ENCODE measurements at places on chromosomes 3 and 15.

- no peak for DNase-seq
These were observed 46.5 kb downstream of the BSN start for GRCh38 chr3:49600781-49601180.

DNA sequence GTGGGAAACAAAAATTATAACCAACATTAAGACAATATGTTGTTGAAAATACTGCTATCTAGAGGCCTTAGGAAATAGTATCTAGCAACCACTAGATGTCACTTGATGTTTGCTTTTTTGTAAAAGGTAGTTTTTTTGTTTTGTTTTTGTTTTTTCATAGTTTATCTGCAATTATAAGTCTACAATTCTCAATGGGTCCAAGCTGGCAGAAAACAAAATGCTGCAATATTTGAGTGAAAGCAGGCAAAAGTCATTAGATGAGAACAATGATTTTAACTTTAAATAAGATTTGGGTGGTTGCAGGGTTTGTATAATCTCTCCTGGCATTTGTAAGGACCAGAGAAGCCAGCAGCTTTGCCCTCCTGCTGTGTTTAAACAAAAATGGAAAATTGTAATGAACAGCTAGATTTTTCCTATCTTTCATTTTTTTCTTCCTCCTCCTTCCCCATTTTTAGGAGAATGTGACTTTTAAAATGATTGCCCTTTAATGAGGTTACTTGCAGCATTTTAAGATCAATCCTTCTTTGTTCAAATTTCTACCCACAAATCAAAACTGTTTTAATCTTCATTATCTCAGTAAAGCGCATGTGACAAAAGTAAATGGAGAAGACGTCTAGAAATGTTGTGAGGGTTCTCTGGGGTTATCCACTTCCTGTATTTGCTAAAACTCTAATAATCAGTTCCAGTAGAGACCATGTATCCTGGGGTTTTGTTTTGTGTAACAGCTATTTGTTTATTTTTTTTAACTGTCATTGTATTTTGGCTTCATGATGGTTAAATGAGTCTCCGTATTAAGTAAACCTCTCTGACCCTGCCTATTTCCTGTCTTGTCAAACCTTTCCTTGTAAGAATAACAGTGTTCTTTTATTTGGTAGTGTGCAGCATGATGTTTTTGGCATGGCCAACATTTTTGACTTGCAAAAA is 27.3 kb downstream of the DUT start:
- DNase-seq = no peak

GRCh38 chr3:20246662-20247061 is 60.7 kb upstream of the SGO1 start:
- DNase-seq = no peak

DNA sequence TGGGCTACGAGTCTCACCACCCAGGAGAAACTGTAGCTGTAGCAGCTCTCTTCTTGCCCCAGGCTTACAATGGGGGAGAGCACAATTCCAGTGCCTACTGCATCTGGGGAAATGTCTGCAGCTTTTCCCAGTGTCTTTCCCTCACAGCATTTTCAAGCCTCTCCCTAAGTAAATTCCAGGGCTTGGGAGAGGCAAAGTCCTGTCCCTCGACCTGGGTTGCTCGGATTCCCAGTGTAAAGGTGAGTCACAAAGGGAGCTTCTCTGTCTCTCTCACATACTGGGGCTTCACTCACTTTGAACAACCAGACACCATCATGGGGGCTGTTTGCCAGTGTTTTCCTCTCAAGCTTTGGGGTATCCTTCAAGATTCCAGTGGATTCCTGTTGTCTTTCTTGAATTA is 689.4 kb upstream of the NAALADL2 start:
- no peak for DNase-seq

GRCh38 chr3:172317984-172318383 is 130.3 kb downstream of the GHSR start:
- no peak for DNase-seq

- DNase-seq = no peak
These were observed 22.4 kb downstream of the PLA2G4F start for GRCh38 chr15:42133886-42134502.

DNA sequence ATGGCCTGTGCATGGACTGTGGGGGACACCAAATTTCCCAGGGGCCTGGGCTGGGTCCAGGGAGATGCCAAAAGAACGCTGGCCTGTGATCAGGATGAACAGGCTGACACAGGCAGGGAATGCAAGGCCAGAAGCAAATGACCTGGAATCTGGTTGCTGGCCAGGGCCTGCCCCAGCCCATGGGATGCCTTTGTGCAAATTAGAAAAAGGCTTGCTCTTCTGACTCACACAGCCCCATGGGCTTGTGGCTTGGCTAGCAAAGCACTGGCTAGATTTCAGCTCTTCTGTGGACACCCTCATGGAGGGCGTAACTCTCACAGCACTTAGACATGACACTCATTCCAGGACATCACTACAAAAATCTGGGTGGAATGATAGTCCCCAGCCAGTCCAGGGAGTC is 356.0 kb downstream of the SHQ1 start:
- no peak for DNase-seq

- no peak for DNase-seq
These were observed 208.0 kb upstream of the BHLHE40 start for GRCh38 chr3:4771243-4771642.

DNA sequence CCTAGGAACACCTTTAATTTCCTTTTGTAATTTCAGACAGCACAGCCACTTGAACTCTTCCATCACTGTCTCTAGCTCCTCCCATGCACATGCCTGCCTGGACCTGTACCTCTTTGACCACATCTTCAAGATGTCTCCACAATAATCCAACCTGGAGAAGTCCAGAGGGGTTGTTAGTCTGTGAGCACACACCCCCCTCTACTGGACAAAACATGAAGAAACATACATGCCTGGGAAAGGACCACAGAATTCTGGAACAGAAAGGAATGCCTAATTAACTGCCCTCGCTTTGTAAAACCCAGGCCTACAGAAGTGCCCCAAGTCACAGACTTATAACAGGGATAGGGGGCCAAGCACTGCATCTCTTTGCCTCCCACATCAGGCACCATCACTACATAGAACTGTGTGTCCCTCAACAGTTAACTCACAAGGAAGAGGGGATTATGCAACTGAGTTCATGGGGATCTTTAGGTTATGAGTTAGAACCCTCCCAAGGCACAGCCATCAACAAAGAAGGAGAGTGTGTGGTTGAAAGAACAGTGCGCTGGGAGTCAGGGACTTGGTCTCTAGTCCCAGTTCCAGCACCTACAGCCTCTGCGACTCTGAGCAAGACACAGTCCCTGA is 61.7 kb downstream of the FMN1 start:
- DNase-seq = no peak

- DNase-seq = no peak
These were observed 140.9 kb upstream of the IQSEC1 start for GRCh38 chr3:13213911-13214846.

DNA sequence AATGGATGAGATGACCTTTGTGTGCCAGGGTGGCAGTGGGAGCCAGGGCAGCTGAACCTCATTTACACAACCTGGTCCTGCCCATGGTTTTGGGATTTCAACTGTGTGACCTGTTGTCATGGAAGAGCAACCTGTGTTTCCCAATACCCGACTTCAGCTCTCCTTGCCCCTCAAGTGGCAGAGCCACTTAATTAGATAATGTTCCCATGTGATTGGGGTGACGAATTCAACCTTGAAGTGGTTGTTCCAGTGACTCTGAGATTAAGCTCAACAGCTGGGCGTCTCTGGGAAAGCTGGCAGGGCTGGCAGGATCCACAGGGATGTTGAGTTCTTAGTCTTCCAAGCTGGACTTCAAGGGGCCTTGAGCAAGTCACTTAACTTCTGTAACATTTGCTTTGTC is 71.0 kb downstream of the THSD4 start:
- no peak for DNase-seq

DNA sequence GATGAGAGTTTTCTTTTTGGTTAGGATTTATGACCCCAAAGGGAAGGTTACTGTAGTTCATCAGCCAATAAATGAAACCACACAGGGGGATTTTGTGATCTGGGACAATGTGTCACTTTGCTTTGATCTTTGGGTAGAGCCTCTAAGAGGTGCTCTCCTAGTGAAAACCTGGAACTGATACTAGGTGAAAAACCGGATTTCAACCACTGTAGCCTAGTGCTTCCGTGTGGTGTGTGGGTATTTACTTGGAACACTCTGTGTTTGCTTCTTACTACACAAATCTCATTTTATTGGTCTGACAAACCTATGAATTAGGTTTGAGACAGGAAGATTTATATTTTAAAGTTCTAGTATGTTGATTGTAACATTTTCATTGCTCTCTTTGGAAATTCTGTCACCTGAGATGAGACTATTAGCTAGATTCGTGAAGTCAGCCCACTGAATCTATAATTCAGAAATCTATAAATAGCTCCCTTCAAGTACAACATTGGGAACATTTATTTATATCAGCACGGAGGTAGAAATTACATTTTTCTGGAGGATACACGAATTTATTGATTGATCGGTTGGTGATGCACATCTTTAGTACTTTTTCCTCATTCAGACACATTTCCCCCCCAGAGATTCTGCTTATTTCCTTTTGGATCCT is 119.8 kb downstream of the AKAP13 start:
- DNase-seq = no peak

- no peak for DNase-seq
These were observed 162.4 kb upstream of the GALNT15 start for GRCh38 chr3:16012086-16012485.

- no peak for DNase-seq
These were observed 77.6 kb downstream of the BFSP2 start for GRCh38 chr3:133477487-133477886.

DNA sequence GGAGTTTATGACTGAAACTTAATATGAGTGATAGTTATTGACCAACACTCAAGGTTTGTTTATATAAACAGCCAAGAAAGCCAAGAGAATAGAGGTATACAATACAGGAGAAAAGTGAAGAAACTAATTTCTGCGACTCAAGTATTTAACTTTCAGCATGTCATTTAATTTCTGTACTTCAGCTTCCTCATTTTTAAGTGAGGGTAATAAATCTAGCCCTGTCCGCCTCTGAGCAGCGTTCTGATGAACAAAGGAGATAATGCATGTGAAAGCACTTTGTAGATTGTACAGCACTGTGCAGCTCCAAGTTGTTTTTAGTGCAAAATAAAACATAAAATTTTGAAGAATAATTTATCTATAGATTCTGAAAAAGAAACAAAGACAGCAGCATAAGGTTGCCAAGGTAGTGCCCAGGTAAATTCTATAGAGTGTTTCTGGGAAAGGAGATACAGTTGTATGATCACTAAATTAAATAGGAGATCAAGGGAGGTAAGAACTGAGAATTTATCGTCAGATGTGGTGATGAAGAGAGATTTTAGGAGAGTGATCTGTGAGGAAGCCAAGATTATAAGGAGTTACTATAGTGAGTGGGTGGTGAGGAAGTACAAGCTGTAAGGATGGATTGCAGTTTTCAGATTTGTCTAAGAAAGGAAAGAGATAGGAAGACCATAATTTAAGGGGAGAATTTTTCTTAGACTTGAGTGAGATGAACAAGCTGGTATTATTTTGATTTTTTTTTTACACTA is 71.3 kb downstream of the RASA2 start:
- no peak for DNase-seq

GRCh38 chr15:76961268-76962011 is 29.9 kb downstream of the RCN2 start:
- DNase-seq = no peak

GRCh38 chr15:82677720-82678323 is 30.7 kb upstream of the CPEB1 start:
- no peak for DNase-seq

GRCh38 chr3:64878362-64878761 is 190.6 kb upstream of the ADAMTS9 start:
- no peak for DNase-seq

DNA sequence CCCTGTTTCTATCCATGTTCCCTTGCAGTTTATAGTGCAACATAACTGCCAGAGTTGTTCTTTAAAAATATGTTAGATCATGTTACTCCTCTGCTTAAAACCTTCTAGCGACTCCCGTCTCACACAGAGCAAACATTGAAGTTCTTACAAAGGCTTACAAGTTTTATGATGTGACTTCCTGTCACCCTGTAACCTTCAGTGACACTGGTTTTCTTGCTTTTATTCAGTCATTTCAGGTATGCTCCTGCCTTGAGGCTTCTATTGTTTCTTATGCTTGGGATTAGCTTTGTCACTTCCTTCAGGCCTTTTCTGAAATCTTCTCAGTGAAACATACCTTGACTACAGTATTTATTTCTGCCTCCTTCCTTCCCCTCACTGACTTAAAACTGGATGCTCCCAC is 252.1 kb downstream of the DOCK3 start:
- DNase-seq = no peak

GRCh38 chr3:119973018-119973646 is 121.1 kb downstream of the GSK3B start:
- DNase-seq = no peak

GRCh38 chr15:90025489-90026033 is 24.4 kb downstream of the ZNF710 start:
- no peak for DNase-seq

DNA sequence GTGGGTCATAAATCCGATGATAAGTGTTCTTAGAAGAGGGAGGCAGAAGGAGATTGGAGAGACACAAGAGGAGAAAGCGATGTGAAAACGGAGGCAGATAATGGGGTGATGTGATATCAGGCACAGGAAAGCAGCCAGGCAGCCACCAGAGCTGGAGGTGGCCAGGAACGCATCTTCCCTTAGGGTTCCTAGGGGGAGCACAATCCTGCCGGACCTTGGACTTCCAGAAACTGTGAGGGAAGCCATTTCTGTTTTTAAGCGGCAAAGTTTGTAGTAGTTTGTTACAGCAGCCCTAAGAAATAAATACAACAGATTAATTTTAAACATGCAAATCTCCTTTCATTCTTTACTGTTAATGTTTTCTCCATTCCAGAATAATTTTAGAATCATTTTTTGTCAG is 259.9 kb upstream of the TMC3 start:
- no peak for DNase-seq

DNA sequence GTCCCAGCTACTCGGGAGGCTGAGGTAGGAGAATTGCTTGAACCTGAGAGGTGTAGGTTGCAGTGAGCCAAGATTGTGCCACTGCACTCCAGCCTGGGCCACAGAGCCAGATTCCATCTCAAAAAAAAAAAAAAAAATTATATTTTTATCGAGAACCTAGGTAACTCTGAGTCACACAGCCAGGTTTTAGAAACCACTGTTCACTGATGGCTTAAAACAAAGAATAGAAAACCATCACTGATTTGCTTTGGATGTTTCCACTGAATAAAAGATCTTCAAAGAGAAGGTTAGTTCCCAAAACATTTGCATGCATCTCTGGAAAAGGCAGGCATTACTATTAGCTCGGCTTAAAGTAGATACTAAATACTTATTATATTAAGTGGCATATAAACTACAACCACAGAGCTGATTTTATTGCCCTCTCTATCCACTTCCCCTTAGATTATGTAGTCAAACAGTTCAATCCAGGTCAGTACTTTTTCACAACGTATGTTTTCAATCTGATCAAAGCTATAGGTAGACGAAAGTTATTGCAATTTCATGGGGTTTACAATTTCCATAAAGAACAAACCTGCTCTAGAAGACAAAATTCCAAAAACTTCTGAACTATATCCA is 1.4 kb downstream of the B4GALT4 start:
- DNase-seq = no peak
